ENCODE measurements at places on chromosomes 3 and 15. TPM values are rescaled to one million over a fixed set of nuclear protein-coding genes. Genes with fewer than 3 reads are reported as not detected.

- no peak for DNase-seq
Observed at GRCh38 chr3:95464346-95464745, 1350.0 kb upstream of the EPHA6 start.

PML gene
- 77.2 TPM for total RNA-seq

GRCh38 chr3:32568953-32569352 is 1.7 kb downstream of the DYNC1LI1 start:
- DNase-seq: no peak

CACNA2D2 gene
- 2.3 TPM for total RNA-seq

SH2D7 gene
- total RNA-seq: not detected

GRCh38 chr15:86300390-86301125 is 220.9 kb downstream of the AGBL1 start:
- no peak for DNase-seq

ALG1L2 gene
- total RNA-seq: not detected

SOX2 gene
- total RNA-seq: not detected

GRCh38 chr15:45397116-45397665 is 18.8 kb upstream of the GATM start:
- no peak for DNase-seq

DNA sequence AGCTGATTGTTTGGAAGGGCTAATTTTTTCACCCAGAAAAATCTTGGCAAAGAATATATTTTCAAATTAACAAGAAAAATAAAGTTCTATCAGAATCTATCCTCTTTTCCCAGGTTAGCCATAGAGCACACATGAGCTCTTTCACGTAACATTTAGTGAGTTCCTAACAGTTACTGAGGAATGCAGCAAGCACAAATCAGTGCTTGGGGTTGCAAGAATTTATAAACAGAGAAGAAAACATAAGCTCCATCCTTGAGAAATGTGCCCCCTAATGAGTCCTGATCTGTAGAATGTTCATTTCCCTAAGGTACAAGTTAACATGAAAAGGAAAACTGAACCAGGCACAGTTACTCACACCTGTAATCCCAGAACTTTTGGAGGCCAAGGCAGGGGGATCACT is 13.9 kb downstream of the EOGT start:
- DNase-seq: no peak

HCLS1 gene
- total RNA-seq: 85.2 TPM

HYAL3 gene
- total RNA-seq: 0.35 TPM

DNA sequence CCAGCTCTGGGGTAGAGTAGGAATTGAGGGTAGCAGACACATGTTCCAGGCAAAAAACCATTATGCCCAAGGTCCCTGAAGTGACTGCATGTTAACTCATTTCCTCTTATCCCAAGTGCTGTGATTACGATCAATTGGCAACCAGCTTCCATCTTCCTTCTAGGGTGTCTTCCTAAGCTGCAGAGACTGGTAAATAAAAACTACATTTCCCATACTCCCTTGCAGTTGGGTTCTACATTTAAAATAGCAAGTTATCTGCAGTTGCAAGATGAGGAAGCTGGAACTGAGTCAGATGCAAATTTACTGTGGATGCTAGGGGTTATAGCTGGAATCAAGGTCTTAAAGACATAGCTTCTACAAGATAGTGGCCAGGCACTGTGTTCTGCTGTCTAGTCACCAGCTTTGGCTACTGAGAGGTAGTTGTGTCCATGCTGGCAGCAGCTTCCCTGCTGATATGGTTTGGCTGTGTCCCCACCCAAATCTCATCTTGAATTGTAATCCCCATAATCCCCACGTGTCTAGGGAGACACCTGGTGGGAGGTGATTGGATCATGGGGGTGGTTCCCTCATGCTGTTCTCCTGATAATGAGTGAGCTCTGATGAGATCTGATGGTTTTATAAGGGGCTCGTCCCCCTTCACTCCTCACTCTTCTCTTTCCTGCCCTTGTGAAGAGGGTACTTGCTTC is 51.3 kb upstream of the FBN1 start:
- DNase-seq: no peak

GRCh38 chr3:72436863-72437592 is 411.2 kb downstream of the SHQ1 start:
- no peak for DNase-seq

DNA sequence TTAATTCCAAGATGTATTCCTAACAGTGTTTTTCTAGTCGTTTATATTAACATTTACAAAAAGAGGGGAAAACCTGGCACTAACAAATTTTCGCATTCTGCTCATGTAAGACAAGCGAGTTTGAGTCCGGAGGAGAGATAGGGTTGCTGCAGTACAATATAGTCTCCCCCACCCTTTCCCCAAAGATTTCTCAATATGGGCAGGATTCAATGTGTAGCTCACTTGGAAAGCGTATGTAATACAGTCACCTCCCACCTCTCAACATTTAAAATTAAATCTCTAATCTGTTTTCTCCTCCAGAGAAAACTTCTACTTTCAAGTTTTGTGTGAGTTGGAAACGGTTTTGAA is 57.9 kb downstream of the CMSS1 start:
- no peak for DNase-seq

DNA sequence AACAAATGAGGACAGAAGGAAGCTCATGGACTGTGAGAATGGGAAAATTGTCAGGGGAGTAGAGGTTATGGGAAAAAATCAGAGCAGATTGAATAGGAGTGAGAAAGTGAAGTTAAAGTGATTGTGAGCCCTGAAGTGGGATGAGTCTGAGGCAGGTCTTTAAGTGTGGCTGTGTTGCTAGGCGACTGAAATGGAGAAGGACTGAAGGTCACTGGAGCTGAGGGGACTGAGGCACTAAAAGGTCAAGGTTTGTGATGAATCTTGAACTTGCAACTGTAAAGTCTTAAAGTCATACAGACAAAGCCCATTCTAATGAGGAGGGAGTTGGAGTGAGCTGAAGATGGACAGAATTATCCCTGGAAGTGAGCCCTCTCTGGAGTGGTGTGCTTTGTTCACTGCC is 518.9 kb downstream of the TUSC7 start:
- DNase-seq: no peak

ITIH4 gene
- 51.4 TPM for total RNA-seq

Data from thoracic aorta (tissue), 2 donors.